ENCODE measurements at places on chromosomes 7 and 10. TPM values are rescaled to one million over a fixed set of nuclear protein-coding genes. Genes with fewer than 3 reads are reported as not detected.
A peak's percentile ranks its signal among the peaks of the same experiment; 100 is the strongest.

GRCh38 chr7:112036071-112036470 is 170.1 kb downstream of the DOCK4 start:
- DNase-seq = peak; percentile 15

DNA sequence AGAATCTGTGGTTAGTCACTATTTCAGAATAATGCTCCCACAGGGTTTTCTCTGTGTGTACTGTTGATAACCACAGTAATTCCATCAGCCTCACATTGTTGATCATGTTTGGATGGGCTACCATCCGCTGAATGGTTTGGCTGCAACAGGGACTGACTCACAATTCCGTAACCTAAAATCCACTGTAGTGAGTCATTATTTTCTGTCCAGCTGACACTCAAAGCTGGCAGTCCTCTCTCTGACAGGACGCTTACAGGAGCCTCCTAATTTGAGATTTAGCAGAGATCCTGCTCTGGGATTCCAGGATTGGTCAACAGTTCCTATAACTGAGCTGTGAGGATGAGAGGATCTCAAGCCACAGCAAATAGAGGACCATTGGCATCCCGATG is 32.7 kb downstream of the VWA2 start:
- peak; percentile 90 for DNase-seq

- peak; percentile 78 for DNase-seq
Measured at GRCh38 chr7:27364344-27364758, 121.7 kb downstream of the EVX1 start.

GRCh38 chr7:70645279-70645678 is 486.7 kb upstream of the GALNT17 start:
- DNase-seq = no peak

- DNase-seq = no peak
Measured at GRCh38 chr10:84317174-84317573, 11.2 kb upstream of the CCSER2 start.

FHIP2A gene
- total RNA-seq = 17.2 TPM

C7orf57 gene
- 0.52 TPM for total RNA-seq
